ENCODE measurements at places on chromosomes 12 and 14.

GRCh38 chr14:35991356-35991755 is 165.2 kb downstream of the BRMS1L start:
- no peak for DNase-seq

DNA sequence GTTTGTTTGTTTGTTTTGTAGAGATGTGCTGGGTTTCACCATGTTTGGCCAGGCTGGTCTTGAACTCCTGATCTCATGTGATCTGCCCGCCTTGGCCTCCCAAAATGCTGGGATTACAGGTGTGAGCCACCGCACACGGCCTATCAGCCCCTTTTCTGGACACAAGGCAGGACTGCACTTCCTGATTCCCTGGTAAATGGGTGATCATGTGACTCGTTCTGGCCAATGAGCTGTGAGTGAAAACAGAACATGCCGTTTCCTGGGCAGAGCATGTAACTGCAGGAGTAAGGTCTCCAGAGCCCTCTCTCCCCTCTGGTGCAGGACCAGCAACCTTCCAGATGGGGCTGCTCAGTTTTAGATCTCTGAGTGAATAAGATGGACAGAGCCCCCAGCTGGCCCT is 92.7 kb downstream of the ITPK1 start:
- no peak for DNase-seq

- no peak for DNase-seq
Measured at GRCh38 chr14:36579573-36580140, 2.8 kb downstream of the NKX2-8 start.

DNA sequence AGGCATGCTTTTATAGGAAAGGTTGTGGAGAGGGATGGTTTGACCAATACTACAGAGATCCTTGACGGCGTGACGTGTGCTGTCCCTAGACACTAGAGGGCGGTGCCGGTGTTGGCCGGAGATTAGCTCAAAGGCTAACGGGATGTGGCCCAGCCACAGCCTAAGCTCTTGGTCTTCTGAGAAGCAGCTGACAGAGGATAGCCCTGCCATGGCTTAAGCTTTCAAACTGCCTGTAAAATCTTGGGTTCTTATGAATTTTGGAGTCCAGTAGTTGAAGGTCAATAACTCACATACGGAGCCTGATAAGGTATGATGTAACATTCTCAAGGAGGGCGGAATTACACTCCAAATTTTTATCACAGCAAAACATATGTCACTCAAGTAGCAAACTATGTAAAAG is 515.7 kb upstream of the ATXN7L3B start:
- DNase-seq = no peak

- DNase-seq = no peak
Measured at GRCh38 chr14:100526057-100526456, 61.2 kb downstream of the BEGAIN start.

GRCh38 chr12:105048315-105048714 is 35.9 kb downstream of the ALDH1L2 start:
- DNase-seq = no peak

DNA sequence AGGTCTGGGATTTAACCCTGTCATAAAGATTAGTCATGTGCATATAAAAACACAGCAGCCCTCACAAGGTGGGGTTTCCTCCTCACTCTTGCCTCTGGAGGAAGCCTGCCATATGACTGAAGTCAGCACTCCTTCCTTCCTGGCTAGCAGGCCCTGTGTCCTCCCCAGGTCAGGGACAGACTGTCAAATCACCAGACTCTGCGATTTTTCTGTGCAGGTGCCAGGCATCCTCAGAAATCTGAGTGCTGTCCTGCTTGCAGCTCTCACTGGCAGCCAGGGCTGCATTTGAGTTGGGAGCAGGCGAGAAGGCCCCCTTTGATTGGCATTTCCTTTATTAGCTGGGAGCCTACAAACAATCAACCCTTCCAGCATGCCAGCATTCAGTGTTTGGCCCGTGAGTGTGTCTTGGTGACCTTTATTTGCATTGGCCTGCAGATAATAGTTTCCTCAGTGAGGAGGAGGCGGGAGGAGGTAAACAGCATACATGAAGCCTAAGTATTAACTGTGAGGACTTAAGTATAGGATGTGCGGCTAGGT is 183.8 kb upstream of the ARHGAP5 start:
- DNase-seq = no peak

GRCh38 chr12:80293759-80294158 is 150.3 kb upstream of the PTPRQ start:
- no peak for DNase-seq

DNA sequence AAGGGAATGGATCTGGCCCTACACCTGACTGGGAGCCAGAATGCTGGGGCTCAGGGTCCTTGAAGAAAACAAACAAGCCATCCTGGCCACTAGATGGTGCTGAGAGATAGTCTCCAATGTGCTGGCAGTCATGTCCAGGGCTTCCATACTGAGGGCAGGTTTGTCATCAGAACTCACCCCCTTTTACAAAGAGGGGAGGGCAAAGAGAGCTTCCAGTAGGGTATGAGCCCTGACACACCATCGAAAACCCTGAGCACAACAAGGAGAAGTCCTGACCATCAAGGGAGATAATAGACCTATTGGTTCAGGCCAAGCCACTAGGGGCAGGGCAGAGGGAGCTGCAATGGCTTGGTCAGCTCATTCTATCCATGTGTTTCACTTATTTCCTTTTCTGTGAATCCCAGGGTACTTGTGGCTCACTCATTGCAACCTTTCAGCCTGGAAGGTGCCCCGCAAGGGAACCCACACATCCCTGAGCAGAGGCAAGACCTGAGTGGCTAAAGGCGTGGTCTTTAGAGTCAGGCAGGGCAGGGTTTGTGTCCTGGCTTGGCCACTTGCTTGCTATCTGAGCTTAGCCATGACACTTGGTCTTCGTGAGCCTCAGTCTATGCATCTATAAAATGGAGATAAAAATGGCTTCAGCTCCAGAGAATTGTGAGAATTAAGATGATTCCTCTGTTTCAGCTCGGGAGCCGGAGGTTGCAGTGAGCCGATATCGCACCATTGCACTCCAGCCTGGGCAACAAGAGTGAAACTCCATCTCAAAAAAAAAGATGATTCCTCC is 6.2 kb upstream of the PLEKHH1 start:
- no peak for DNase-seq

- no peak for DNase-seq
Measured at GRCh38 chr14:30063746-30064145, 136.1 kb upstream of the PRKD1 start.

DNA sequence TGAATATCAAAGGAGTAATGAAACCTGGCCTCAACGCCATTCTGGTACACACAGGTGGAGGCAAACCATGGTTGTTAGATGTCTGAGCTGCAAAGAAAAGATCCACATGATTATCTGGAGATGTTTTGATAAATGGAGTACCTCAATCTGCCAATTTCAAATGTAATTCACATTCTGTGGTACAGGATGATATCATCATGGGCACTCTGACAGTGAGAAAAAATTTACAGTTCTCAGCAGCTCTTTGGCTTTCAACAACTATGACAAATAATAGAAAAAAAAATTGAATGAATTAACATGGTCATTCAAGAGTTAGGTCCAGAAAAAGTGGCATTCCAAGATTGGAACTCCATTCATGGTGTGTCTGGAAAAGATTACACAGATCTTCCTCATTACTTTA is 17.3 kb downstream of the TMED8 start:
- DNase-seq = no peak

DNA sequence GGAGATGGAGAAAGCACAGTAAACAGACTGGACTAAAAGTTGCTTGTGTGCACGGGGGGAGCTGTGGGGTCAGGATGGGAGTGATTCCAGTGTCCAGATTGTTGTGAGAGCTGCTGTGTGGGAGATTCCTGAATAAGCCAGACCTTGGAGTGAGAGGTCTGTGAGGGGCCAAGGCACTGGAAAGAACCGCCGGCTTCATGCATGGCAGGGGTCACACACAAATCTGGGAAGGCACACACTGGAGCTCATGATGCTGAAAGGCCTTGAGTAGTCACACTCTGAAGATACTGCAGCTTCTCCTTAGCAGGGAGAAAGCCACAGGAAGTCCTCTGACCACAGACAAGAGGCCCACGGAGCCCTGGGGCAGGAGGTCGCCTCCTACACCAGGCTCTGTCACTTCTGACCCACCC is 23.1 kb downstream of the ADCY6 start:
- DNase-seq = no peak

GRCh38 chr14:51331486-51332367 is 91.7 kb downstream of the TMX1 start:
- DNase-seq = no peak

DNA sequence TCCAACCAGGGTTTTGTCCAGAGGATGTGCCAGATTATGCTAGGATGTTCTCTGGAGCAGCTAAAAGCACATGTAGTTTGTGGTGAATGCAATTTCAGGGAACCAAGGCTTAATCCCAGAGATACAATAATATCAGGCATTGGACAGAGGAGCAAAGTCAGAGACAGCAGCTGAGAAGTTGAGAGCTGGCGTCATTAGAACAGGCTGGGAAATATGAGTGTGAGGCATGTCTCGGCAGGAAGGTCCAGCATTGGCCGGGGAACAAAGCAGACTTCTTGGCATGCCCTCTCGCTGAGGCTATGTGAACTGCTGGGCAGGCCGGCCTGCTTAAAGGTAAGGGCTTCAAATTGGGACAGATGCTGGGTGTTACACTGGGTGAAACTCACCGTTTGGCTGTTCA is 125.4 kb downstream of the CAND1 start:
- no peak for DNase-seq

- no peak for DNase-seq
Measured at GRCh38 chr12:24898606-24899005, 50.3 kb downstream of the BCAT1 start.

DNA sequence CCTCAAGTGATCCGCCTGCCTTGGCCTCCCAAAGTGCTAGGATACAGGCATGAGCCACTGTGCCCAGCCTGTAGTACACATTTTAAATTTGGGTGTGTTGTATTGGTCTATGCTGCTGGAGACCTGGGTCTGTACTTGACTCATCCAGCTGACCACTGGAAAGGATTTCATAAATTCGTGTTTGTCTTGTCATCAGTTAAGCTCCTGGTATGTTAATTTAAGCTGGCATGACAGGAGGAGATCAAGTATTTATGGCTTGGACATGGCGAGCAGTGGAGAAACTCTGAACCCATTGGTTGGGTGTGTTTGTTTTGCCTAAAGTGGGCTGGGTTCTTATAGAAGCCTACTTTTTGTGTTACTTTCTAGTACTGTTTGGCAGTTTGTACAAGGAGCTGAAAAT is 24.2 kb downstream of the YY1 start:
- no peak for DNase-seq

- no peak for DNase-seq
Measured at GRCh38 chr12:93966516-93967133, 181.8 kb upstream of the PLXNC1 start.

GRCh38 chr14:68639000-68639757 is 153.7 kb downstream of the ZFP36L1 start:
- DNase-seq = no peak

- DNase-seq = no peak
Measured at GRCh38 chr12:124399622-124400021, 104.7 kb downstream of the RFLNA start.

- DNase-seq = no peak
Measured at GRCh38 chr12:56188131-56188777, 1.0 kb downstream of the SMARCC2 start.

GRCh38 chr12:57162553-57163125 is 15.2 kb upstream of the LRP1-AS start:
- no peak for DNase-seq

DNA sequence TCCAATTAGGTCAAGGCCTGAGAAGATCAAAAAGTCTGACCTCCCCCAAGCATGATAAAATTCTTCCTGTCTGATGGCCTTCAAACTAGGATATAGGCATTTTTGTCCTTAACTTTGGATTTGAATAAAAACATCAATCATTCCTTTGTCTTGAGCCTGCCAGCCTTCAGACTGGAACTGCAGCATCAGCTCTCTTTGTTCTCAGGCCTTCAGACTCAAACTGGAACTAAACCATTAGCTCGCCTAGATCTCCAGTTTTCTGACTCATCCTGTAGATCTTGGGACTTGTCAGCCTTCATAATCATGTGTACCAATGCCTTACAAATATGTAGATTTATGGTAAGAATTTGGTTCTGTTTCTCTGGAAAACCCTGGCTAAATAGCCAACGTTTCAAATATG is 721.7 kb downstream of the GALC start:
- no peak for DNase-seq

- DNase-seq = no peak
Measured at GRCh38 chr14:57502586-57503254, 9.1 kb upstream of the CCDC198 start.

DNA sequence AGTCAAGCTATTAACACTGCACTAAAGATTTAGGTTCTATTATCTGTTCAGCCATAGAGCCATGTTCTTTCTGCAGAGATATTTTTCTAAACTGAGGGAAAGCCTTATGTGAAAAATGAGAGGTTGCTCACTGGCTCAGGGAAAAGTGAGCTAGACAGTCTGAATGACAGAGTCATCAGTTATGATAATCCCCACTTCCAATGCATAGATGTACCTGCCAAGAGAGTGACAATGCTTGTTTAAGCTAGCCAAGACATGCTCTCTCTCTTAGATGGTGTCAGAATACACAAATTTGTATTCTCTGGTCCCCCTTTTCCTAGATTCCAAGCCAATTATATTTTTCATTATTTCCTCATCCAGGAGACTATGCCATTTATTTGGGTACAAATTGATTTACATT is 176.9 kb upstream of the FRMD6 start:
- DNase-seq = no peak

DNA sequence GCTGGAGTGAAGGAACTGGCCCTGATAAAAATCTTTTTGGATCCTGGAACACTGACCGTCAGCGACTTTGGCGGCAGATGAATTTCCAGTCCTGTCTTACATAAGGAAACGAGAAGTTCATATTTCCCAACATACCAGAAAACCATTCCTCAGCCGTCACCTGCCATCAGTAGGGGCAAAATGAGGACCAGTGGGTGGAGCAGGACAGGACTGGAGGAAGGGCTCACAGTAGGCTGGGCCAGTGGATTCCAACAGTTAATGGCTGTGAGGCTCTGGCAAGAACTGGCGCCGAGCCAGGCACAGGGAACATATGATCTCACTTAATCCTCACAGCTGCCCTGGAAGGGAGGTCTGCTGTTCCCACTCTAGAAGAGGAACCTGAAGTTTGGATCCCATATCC is 67.2 kb upstream of the FAM181A start:
- no peak for DNase-seq

- DNase-seq = no peak
Measured at GRCh38 chr12:76144245-76144549, 59.7 kb upstream of the NAP1L1 start.

DNA sequence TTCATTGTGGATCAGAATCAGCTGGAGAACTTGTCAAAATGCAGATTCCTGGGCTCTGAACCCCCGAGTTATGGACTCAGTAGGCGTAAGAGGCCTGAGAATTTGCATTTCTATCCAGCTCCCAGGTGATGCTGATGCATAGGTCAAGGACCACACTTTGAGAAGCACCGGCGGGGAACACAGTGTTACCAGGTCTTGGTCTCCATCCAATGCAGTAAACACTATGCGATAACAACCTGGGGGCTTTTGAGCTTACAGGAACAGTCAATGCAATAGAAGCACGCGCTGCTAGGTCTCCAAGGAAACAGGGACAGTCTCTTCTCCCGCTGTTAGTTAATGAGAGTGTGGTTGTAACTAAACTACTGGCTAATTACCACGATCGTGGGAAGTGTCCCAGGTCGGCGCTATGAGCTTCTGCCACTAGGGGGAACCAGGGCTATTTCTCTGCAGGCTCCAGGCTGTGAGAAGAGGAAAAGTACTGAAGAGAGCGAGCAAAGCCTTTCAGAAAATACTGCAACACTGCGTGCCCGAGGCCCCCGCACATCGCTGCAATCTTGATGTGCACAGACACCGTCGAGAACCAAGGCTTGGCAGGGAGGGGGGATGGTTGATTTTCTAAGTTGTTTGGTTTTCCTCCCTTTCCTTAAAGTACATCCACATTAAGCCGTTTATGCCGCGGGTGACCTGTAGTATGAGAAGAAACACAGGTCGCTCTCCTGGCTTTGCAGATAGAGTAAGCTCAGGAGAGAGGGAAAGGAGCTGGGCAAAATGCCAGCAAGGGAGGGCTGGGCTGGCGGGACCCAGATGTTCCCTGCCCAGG is 52.0 kb upstream of the KCNA1 start:
- peak; percentile 45 for DNase-seq
